Fibroblast of skin of right quadriceps (primary cell): ENCODE measurements at places on chromosomes 6 and 20.

- no peak for DNase-seq
Observed at GRCh38 chr6:156131221-156131903, 645.8 kb upstream of the ARID1B start.

GRCh38 chr20:45346291-45346718, 1.9 kb downstream of the SDC4 start:
- no peak for DNase-seq

GRCh38 chr20:21229163-21229562, 74.0 kb upstream of the XRN2 start:
- peak; percentile 6 for DNase-seq

DNA sequence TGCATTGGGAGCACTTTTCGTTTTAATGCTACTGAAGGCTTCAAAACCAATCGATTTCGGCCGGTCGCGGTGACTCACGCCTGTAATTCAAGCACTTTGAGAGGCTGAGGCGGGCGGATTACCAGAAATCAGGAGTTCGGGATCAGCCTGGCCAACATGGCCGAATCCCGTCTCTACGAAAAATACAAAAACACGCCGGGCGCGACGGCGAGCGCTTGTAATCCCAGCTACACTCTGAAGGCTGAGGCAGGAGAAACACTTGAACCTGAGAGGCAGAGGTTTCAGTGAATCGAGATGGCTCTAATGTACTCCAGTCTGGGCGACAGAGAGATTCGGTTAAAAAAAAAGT, 58.4 kb downstream of the TRIM38 start:
- peak; percentile 80 for DNase-seq

DNA sequence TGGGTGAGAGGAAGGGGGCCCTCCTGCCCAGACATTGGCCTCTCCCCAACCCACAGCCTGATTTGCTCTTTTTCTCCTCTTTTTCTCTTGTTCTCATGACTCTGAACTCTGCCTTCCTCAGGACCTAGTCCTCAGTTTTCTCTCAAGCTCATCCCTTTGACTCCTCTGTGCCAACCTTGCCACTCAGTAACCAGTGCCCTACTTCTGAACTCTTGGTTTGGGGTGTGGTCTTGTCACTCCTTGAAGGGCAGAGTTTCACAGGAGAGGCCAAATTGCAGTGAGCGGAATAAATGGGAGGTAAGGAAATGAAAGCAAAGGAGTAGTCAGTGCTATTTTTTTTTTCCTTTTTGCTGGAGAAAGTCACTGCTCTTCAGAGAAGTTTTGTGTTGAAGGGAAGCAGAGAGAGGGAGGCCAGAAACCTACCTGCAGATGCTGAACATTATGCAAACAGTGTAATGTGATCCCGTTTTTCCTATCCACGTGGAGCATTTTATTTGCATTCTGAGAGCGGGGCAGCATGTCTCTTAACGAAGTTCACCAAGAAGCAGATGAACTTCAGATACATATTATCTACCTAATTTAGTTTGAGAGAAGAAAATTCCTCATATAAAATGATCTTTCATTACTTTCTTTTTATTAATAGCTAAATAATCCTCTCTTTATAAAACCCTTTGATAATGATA, 26.9 kb downstream of the CFAP61 start:
- no peak for DNase-seq

DNA sequence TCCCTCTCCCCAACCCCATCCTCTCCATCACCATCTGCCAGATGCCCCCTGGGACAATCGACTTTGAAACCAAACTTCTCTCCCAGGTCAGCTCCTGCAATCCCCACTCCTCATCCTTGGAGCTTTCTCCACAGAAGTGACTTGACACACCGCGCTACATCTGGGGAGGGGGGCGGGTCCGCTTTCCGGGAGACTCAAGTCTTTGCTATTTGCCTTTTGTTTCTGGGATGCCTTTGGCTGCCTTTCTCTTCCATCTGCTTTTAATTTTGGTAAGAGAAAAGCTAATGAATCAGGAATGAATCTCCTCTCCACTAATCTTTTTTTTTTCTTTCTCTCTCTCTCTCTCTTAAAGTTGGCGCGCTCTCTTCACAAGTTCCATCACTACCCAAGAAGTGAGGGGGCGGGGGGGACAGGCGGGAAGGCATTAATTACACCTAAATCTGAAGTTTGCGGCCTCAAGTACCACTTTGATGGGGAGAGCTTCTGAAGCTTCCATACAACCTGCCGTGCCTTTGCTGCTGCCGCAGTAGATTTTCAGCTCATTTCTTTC, 664 bp upstream of the TPBG start:
- DNase-seq = peak; percentile 98

DNA sequence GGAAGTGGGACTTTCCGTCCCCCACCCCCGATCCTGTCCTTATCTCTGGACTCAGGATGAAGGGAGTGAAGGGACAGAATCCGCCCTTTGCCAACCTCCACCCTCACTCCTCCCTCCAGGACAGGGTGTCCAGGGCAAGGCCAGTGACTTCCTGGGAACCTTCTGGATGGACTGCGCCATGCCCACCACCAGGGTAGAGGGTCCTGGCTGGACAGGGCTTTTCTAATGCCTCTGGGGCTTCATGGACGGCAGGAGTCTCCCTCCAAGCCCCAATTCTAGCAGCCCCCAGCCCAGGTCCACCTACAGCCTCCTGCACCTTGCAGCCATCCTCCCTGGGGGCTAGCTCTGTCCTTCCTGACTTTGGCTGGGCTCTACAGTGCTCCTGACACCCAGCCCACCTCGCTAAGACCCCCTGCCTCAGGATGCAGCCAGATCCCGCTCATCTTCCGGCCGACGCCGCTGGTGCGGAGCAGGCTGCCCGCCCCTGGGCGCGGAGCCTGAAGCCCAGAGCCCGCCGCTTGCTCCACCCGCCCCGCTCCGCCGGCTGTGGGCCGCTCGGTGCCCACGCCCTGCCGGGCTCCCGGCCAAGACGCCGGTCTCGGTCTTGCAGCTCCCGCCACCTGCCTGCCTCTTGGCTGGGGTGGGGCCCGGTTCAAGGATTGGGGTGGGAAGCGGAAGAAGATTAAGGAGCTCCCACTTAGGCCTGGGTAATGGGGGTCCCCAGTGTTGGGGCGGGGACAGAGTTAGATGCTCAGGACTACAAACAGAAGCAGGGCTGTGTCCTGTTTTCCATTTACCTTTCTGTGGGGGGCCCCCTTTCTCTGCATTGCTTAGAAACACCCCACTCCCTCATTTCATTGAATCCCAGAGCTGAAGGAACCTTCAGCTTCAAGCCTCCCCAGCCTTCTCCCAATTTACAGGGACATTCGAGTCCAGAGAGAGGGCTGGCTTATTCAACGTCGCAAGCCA, 72.8 kb downstream of the MDGA1 start:
- DNase-seq = no peak

DNA sequence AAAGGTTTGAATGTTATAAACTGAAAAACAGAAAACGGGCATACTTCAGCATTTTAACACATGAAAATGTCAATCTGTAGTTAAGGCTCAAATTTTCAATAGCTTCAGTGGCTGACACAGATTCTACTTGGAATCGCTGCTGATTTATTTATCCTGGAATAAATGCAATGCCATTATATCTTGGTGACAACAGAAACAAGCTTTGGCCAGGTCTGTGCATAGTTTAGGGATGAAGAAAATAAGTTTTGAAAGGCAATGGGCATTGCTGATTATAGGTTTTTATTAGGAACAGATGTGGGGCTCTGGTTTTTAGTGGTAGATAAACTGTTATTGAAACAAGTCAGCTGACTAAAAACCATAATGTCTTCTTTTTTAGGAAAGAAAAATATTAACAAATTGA, 96.8 kb upstream of the SOX4 start:
- DNase-seq = peak; percentile 25

GRCh38 chr20:50101887-50102286, 11.1 kb downstream of the UBE2V1 start:
- no peak for DNase-seq

DNA sequence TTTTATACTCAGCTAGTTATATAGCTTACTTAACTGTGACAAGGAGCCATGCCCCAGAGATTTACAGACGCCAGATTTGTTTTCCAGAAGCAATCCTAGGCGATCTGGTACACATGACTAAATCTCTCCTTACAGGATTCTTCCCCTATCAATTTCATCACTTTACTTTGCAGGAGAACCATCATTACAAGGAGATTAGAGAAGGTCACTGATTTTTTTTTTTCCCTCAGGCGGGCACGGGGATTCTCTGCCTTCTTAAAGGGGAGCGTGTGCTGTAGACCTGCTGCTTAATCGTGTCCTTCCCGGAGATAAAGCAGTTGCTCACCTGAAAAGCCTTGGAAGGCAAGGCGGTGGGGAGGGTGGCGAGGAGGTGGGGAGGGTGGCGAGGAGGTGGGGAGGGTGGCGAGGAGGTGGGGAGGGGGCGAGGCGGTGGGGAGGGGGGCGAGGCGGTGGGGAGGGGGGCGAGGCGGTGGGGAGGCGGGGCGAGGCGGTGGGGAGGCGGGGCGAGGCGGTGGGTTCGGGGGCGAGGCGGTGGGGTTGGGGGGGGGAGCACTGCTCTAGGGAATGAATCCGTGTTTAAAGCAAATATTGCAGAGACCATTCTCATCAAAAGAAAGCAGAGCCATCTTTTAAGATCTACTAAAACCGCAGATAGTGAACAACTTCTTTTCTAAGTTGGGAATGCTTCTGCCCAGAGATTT, 14.3 kb upstream of the MRAP2 start:
- no peak for DNase-seq
